Amniotic stem cell (primary cell): ENCODE measurements at places on chromosomes 1 and 21.
A peak's percentile ranks its signal among the peaks of the same experiment; 100 is the strongest.

- no peak for DNase-seq
These were observed 29.1 kb downstream of the PIGP start for GRCh38 chr21:37043818-37044217.

- no peak for DNase-seq
These were observed 106.2 kb downstream of the CENPF start for GRCh38 chr1:214709241-214709640.

GRCh38 chr1:180923887-180924286, 11.2 kb downstream of the KIAA1614 start:
- DNase-seq = no peak

DNA sequence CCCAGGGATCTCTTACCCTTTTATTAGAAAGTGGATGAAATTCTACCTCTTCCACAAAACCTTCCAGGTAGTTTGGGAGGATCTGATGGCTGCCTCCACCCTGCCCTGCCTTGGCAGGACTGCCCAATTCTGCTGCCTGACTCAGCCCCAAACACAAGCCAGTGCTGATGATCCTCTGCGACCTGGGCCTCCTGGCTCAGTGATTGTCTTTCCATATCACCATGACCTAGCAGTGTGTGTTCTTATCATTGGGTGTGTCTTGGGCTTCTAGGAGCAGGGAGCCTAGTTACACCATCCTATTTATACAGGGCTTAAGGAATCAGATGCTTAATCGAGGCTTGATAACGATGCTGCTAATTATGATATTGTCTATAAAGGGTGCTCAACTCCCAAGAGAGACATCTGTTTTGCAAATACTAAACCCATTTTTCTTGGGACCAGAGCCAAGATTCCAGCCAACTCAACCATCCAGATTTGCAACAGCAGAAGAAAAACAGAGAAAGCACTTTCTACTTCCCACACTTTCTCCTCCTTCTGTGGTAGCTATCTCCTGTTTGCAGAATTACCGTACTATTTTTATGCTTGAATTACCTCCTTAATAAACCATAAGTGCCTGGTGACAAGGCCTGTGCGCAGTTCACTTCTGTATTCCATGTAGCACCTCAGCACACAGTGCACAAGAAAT, 36.5 kb upstream of the KIF21B start:
- DNase-seq = no peak

DNA sequence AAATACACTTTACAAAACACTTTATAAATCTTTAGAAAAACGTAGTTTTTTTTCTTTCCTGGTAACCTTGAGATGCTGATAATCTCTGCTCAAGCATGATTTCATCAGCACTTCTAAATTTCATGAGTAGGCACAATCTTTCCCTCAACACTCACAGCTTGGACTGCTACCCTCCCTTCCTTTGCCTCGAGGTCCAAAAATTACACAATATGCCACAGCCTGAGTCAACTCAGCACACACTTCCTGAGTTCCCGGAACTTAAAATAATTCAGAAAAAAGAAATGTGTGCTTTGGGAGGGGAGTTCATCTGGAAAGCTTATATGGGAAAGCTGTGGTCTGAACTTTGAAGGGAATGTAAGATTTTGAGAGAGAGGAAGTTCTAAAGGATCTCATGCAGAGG, 5.9 kb downstream of the CLCA2 start:
- DNase-seq = peak; percentile 55

GRCh38 chr1:39006726-39007645, 15.9 kb downstream of the AKIRIN1 start:
- DNase-seq = no peak

- DNase-seq = peak; percentile 57
These were observed 38.4 kb downstream of the SPEN start for GRCh38 chr1:15885701-15886610.

GRCh38 chr1:48309564-48310082, 87.1 kb downstream of the SLC5A9 start:
- DNase-seq = no peak

DNA sequence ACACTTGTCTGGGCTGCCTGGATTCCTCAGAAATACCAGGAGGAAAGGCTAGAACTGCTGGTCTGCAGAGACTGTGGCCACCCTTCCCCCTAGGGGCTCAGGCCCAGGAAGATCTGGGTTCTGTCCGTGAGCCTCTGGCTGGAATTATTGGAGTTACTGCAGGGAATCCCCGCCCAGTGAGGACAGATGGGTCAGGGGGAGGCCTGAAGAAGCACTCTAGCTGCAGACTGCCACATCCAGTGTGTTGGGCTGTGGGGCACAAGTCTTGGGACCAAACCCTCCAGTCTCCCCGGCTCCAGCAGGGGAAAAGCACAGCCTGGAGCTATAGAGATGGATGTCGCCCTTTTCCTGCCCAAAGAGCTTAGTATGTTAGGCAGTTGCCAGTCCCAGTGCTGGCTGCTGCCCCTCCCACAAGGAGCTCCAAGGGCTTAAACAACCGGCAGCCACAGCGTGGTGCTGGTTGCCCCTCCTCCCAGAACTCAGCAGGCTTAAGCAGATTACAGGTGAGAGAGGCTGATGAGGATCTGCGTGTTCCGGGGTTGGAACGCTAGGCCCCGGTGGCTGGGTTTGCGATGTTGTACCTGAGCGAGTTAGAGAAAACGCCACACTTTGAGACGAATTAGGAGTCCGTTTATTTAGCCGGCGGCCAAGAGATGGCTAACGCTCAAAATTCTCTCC, 255.5 kb upstream of the LRRC7 start:
- DNase-seq = no peak

DNA sequence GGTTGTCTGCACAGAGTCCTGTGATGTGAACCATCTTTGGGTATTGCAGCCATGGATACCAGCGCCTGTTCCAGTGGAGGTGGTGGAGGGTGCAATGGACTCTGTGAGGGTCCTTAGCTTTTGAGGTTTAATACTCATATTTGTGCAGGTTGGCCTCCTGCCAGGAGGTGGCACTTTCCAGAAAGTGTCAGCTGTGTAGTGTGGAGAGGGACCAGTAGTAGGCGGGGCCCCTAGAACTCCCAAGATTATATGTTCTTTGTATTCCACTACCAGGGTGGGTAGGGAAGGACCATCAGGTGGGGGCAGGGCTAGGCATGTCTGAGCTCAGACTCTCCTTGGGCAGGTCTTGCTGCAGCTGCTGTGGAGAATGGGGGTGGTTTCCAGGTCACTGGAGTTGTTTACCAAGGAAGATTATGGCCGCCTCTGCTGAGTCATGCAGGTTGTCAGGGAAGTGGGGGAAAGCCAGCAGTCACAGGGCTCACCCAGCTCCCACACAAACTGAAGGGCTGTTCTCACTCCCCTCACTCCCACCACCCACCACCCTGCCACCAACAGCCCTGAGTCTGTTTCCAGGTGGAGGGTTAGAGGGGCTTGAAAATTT, 31.2 kb upstream of the ZNF678 start:
- DNase-seq = no peak

GRCh38 chr21:38885909-38886308, 80.2 kb downstream of the ETS2 start:
- DNase-seq = no peak

GRCh38 chr21:43925609-43926008, 60.6 kb downstream of the AGPAT3 start:
- no peak for DNase-seq

- no peak for DNase-seq
These were observed 11.2 kb downstream of the CD46 start for GRCh38 chr1:207763091-207763490.

DNA sequence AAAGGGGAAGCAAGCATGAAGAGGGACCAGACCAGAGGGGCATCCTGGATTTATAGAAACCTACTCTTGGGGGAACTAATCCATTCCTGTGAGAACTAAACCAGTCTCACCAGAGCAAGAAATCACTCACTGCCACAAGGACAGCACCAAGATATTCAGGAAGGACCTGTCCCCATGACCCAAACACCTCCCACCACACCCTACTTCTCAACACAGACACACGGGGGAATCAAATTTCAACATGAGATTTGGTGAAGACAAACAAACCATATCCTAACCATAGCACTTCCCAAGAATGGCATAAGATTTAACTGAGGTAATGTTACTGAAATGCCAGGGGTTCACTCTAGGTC, 12.1 kb upstream of the POU2F1 start:
- no peak for DNase-seq

- DNase-seq = no peak
These were observed 281.2 kb downstream of the PAPPA2 start for GRCh38 chr1:176744142-176744541.

GRCh38 chr1:115317101-115318012, 20.7 kb downstream of the NGF start:
- no peak for DNase-seq

- DNase-seq = no peak
These were observed 122.9 kb downstream of the EVI5 start for GRCh38 chr1:92662048-92662447.

DNA sequence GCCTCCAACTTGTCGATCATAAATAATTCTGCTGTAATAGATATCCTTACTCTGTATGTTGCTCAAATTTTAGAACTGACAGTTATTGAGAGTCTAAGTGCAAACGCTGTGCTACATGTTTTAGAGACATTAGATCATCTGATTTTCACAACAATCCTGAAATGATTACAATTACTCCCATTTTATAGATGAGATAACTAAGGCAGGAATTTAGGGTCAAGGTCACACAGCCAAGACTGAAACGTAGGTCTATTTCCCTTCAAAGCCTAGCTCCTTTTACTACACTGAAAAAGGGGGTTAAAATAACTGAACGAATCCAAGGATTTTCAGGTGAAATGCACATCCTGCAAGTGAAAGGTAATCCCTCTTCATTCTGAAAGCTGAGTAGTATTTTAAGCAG, 2.7 kb upstream of the DCAF6 start:
- DNase-seq = no peak

- DNase-seq = no peak
These were observed 89.7 kb downstream of the BCAR3 start for GRCh38 chr1:93591676-93592550.

GRCh38 chr1:205719762-205720161, 30.2 kb downstream of the NUCKS1 start:
- no peak for DNase-seq

- DNase-seq = no peak
These were observed 6.3 kb upstream of the DENND2C start for GRCh38 chr1:114676115-114676514.

GRCh38 chr1:174058624-174059023, 36.5 kb upstream of the RC3H1 start:
- no peak for DNase-seq

- no peak for DNase-seq
These were observed 125.5 kb downstream of the CHRM3 start for GRCh38 chr1:239511875-239512274.

DNA sequence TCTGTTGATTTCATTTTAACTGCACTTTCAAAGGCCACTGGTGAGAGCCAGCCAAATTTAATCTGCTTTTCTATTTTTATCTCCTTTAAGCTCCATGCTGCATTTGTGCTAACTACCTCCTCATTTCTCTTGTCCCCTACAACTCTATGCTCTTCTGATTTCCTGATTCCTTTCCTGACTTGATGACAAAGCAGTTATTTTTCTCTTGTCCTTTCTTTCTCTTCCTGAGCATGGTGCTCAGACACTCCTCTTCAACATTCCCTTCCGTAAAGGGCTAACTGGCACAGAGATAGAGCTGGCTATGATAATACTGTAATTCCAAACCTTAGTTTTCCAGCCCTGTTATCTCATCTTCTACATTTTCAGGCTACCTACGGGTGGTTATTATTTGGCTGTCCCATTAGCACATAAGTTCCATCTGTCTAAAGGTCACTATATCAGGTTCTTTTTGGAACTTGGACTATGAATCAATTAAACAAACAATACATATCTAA, 6.8 kb upstream of the BCAS2 start:
- no peak for DNase-seq

DNA sequence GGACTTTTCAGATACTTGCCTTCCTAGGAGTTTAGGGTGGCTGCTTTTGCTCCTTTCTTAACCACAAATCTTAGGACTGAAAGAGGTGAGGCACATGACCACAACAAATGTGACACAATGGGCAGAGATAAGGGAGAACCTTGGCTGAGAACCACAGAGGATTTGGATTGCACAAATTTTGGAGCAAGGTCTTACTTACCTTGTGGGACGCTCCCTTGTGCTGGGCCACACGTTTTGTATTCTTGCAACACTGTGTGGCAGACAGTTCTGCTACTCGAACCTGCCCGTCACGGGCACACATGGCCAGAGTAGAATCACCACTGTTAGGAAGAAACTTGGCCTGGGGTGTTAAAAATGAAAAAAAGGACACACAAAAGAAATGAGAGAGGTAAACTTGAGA, 23.9 kb downstream of the DCAF8 start:
- no peak for DNase-seq

- DNase-seq = no peak
These were observed 80.0 kb downstream of the USP25 start for GRCh38 chr21:15809818-15810217.

- no peak for DNase-seq
These were observed 354.9 kb upstream of the SNX7 start for GRCh38 chr1:98306517-98307089.

- no peak for DNase-seq
These were observed 169.0 kb downstream of the DENND1B start for GRCh38 chr1:197606168-197606845.

DNA sequence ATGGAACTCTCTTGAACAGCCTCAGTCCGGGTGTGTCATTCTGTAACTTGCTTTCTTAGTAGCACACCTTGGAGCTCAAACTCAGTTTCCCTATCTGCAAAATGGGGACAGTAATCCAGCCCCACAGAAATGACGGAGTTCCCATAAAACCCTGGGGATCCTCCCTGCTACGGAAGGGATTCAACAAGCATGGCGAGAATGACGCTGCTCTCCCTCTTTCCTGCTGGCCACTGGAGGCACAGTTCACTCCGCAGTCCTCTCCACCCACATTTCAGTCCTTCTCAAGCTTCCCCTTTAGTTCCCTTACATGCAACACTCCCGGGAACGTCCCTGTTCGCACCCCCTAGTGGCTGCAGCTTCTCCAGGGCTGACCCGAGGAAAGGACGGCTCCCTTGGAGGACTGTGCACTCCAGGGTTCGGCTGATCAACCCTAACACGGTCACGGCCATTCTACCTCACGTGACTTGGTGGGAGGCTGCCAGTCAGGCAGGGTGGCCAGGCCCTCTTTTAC, 20.6 kb downstream of the RUNX3 start:
- DNase-seq = no peak

- no peak for DNase-seq
These were observed 660.7 kb downstream of the PTPRU start for GRCh38 chr1:29896791-29897714.

- no peak for DNase-seq
These were observed 153.6 kb downstream of the HIVEP3 start for GRCh38 chr1:41765152-41765551.

- no peak for DNase-seq
These were observed 28.1 kb upstream of the PLXNA2 start for GRCh38 chr1:208272311-208272710.
